Skeletal muscle tissue (tissue), 5 donors: ENCODE measurements at places on chromosomes 16 and 17. TPM values are rescaled to one million over a fixed set of nuclear protein-coding genes. Genes with fewer than 3 reads are reported as not detected.

Gene FZD2
- 8.9 TPM for total RNA-seq

Gene SNAI3
- 8.4 TPM for total RNA-seq

Gene CRISPLD2
- total RNA-seq, result 7.3 TPM

Gene EFCAB5
- total RNA-seq, result 2.6 TPM

Gene SPAG9
- total RNA-seq, result 92.9 TPM
